CD4-positive, alpha-beta T cell treated with Interleukin-21 for 1 hour (primary cell): ENCODE measurements at places on chromosomes 12 and 14.
A peak's percentile ranks its signal among the peaks of the same experiment; 100 is the strongest.

GRCh38 chr12:4526923-4527546 is 11.7 kb upstream of the RAD51AP1 start:
- DNase-seq, result peak; percentile 6

DNA sequence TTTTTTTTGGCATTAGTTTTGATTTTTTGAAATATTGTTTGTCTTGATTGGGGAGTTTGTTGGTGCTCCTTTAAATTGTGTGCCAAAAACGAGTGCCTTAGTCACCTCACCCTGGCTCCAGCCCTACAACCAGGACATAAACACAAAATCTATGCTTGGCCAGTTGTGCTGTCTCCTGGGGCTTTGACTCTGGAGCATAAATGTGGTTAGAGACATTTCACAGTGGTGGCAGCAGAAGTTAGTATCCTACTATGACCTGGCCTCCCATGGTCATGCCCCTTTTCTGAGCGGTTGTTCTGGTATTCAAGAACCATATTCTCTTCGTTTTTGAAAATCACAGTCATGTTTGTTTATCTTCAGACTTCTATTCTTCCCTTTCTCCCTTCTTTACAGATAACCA is 70.7 kb upstream of the PSMA6 start:
- no peak for DNase-seq

GRCh38 chr14:101027966-101028365 is 124.4 kb upstream of the RTL1 start:
- DNase-seq, result no peak

DNA sequence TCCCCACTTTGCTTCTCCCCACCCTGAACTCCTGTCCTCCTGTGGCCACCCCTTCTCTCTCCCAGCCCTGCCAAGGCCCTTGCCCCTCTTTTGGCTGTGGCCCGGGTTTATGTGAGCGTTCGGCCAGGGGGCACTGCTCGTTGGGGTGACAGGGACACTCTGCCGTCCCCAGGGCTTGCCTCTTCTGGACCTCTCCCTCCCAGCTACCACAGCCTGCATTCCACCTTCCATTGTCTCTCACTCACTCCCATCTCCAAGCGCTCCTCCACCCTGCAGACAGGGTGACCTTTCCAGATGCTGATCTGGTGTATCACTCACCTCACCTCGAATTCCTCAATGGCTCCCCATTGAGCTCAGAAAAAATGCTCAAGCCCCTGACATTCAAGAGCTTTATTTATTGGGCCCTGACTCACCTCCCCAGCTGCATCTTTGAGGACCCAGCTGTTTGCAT is 1.4 kb downstream of the SERPINA9 start:
- no peak for DNase-seq

DNA sequence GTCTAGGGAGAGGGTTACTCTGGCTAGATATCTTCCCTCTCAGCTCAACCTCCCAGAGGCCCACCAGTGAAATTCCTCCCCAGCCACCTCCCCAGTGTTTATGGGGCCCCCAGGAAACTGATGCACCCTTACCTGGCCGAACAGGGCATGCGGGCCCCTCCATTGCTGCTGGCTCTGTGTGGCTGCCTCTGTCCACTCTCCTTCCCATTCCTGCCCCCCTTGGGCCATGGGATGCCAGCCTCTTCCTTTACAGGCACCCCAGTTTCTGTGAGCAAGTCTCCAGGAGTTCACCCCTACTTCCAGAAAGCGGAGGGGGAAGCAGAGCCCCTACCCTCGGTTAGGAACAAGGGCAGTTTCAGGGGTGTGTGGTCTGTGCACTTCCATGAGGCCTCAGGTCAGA is 19.4 kb upstream of the ZDHHC22 start:
- no peak for DNase-seq

GRCh38 chr14:89129570-89129969 is 287.5 kb downstream of the FOXN3 start:
- no peak for DNase-seq

DNA sequence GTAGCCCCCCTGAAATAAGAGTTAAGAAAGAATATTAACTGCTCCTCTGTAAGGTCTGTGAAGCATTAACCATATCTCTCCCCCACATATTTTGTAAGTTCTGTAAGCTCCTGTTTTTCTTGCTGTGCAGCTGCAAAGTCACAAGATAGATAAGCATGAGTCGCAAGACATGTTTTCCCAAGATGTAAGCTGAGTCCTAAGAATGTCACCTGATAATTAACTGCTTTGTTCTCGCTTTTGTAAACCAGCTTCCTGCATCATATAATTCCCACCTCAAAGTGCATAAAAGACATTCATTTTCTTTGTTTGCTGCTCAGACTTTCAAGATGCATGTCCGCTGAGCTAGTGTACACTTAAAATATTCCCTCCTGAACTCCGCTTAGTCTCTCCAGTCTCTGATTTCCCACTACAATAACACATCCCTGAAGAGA is 27.0 kb upstream of the PHC1 start:
- DNase-seq, result no peak

DNA sequence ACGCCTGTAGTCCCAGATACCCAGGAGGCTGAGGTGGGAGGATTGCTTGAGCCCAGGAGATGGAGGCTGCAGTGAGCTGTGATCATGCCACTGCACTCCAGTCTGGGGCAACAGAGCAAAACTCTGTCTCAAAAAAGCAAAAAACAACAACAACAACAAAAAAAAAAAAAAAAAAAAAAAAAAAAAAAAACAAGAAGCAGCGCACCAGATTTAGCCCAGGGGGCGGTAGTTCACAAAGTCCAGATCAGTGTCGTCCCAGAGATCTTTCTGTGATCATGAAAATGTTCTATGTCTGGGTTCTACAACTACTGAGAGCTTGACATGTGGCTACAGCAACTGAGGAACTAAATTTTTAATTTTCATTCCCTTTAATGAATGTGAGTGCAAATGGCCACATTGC is 27.4 kb downstream of the OAS2 start:
- no peak for DNase-seq

GRCh38 chr12:113049976-113050742 is 6.4 kb upstream of the DTX1 start:
- DNase-seq, result no peak

GRCh38 chr12:120119271-120119973 is 2.9 kb upstream of the RAB35 start:
- DNase-seq, result peak; percentile 36

DNA sequence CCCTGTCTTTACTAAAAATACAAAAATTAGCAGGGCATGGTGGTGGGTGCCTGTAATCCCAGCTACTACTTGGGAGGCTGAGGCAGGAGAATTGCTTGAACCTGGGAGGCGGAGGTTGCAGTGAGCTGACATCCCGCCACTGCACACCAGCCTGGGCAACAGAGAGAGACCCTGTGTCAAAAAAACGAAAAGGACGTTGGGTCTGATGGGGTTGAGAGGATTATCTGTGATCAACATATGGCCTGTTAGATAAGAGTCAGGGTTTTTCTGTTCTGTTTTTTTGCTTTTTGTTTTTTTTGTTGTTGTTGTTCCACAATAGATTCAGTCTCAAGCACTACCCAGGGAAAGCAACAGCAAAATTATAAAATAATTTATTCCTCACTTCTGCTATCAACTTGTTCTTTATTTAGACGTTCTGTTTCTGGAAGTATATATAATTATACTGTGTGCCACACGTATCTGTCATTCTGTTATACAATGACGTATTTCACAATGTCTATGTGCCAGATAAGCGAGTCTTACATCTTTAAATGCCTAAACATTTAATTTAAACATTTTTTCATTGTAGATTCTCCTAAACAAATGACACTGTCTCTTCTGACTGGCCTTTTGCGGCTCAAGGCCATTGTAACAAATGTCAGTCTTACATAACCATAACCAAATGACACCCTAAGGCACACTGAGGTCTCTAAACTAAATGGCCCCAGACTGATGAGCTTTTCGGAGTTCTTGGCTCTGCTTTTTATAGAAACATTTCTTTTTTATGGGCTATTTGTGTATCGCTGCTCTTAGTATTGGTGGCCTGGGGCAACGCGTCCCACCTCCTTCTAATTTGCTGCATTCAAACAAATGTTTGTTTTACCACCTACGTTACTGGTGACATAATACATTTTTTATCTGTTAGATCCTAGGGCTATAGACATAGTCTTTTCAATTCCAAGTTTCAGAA is 7.2 kb upstream of the P2RX4 start:
- DNase-seq, result no peak
